ENCODE measurements at places on chromosomes 6 and 20. TPM values are rescaled to one million over a fixed set of nuclear protein-coding genes. Genes with fewer than 3 reads are reported as not detected.

DNA sequence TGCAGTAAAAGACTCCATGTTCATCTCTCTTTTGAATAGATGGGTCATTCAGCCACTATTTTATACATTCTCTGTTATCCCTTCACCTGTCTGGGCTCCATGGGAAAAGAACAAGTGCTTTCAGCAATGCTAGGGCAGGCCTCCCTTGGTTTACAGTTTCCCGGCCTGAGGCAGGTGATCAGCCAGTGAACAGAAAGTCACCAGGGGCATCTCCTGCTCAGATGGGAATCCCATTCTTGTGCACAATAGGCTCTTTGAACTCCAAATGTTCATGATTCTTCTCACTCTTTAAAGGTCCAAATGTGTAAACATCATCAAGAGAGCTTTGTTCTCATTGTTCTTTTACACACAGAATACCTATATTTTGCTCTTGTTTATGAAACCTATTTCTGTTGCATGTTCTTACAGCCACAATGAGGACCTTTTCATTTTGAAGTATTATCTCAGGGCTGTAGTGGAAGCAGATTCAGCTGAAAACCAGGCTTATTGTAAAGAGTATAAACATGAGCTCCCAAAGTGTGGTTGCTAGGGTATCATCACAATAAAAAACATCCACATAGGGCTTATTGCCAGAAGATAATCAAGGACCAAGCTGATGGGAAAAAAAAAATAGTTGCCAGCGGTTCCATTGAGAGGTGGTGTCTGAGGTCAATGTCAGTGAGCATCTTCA is 267.1 kb upstream of the SGK1 start:
- DNase-seq, result no peak

- DNase-seq, result no peak
Observed at GRCh38 chr6:67009818-67010217, 1302.8 kb upstream of the EYS start.

- DNase-seq, result no peak
Observed at GRCh38 chr6:14929291-14929690, 316.6 kb upstream of the JARID2 start.

DNA sequence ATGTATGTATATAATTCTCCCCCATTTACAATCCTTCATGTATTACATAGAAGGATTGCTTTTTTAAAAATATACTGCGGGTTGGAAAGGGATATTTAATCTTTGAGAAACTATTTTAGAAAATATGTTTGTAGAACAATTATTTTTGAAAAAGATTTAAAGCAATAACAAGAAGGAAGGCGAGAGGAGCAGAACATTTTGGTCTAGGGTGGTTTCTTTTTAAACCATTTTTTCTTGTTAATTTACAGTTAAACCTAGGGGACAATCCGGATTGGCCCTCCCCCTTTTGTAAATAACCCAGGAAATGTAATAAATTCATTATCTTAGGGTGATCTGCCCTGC is 3.6 kb downstream of the FOXC1 start:
- DNase-seq, result no peak

The SLC22A2 gene
- total RNA-seq, result not detected

- no peak for DNase-seq
Observed at GRCh38 chr6:47016261-47016660, 25.9 kb downstream of the ADGRF1 start.

The COL9A3 gene
- not detected for total RNA-seq

GRCh38 chr6:96520171-96521115 is 1.2 kb upstream of the UFL1 start:
- DNase-seq, result no peak

DNA sequence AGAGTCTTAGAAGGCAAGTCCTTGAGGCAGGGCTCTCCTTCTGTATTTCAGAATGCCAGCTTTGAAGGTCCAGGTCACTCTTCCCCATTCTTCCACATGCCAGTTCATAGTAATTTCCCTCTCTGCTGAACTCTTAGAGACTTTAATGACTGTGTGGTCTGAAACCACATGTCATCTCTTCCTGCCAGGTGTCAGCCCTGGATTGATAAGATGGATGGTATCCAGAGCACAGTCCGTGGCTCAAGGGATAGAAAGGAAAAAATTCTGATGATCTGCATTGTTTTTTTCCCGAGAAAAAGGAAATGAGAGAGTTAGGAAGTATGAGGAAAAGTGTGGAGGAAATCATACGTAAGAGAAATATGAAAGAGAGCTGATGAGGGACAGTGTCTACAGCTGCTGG is 250.9 kb downstream of the TPBG start:
- no peak for DNase-seq

DNA sequence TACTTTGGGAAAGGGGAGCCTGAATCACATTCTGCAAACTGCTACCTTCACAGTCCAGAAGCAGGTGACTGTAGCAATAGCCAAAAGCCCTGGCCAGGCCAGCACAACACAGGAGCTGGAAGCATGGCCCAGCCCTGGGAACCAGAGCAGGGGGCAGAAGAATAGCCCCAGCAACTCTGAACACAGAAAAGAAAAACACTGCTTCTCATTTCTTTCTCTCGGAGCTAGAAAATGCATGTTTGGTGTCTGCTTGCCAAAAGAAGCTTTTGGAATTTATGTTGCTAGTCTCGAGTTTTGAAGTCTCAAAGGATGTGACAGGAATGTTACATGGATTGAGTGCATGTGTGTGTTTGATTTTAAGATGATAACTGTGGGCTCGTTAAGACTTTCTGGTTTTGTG is 79.8 kb upstream of the SCAF8 start:
- DNase-seq, result no peak

The LSM2 gene
- 29.2 TPM for total RNA-seq

DNA sequence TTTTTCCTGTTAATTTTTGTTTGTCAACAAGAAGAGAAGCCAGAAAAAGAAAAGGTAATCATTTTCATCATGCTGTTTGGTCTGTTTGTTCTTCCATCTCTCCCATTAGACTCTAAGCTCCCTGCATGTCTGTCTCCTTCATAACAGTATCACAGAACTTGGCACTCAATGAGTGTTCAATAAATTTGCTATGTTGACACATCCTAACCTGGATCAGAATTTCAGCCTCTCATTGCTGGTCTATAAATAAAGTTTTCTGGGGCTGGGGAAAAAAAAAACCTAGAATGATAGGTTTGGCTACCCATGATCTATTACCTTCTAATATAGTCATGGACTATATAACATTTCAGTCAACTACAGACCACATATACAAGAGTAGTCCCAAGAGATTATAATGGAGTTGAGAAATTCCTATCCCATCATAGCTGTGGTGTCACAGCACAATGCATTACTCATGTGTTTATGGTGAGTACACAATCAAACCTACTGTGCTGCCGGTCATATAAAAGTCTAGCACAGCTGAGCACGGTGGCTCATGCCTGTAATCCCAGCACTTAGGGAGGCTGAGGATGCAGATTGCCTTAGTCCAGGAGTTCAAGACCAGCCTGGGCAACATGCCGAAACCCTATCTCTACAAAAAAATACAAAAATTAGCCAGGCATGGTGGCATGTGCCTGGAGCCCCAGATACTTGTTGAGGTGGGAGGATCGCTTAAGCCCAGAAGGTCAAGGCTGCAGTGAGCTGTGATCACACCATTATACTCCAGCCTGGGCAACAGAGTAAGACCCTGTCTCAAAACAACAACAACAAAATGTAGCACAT is 5.9 kb downstream of the NUDT3 start:
- DNase-seq, result no peak

The EDN1 gene
- 1.4 TPM for total RNA-seq

- no peak for DNase-seq
Observed at GRCh38 chr20:50353289-50353961, 156.8 kb upstream of the PTPN1 start.

DNA sequence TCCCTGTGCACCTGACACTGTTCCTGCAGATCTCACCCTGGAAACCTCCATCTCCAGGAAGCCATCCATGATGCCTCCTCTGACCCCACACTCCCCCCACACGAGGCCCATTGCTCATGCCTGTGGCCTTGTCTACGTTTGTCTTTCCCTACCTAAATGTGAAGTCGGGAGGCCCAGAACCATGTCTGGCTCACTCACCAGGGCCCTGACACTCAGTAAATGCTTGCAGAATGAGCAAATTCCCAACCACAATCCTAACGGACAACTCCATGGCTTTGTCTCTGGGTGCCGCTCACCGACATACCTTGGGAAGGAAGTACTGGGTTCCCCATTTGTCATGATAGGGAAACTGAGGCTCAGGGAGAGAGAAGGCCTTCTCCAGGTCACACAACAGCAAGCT is 7.3 kb downstream of the PEDS1 start:
- DNase-seq, result no peak

The ARFGEF3 gene
- total RNA-seq, result 0.15 TPM

The ANGPT4 gene
- total RNA-seq, result not detected

DNA sequence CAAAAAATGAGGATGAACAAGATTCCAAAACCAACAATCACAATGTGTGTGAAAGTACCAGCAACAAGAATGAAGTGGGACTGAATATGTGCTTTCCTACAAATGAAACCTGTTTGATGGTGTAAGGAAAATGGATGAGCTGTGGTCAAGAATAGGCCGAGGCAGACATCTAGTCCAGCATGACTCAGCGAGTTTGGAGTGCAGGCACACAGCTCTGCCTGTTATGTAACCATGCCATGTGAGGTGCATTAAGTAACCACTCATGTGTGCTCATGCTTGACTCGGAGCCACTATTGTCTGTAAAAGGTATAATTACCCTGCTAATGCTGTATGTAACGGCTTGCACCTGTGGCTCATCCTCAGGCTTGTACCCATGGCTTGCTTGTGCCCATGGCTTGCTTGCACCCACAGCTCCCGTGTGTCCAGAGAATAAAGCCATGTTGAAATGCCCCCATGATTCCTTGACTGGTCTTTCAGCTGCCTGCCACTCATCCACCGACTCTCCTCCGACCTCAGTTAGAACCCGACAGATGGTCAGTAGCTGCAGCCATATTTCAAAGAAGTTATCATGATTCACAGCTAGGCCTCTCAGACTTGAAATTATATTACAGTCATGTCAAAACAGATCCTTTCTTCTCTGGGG is 98.7 kb downstream of the BACH2 start:
- DNase-seq, result no peak

GRCh38 chr6:142695016-142695415 is 250.0 kb downstream of the HIVEP2 start:
- no peak for DNase-seq

DNA sequence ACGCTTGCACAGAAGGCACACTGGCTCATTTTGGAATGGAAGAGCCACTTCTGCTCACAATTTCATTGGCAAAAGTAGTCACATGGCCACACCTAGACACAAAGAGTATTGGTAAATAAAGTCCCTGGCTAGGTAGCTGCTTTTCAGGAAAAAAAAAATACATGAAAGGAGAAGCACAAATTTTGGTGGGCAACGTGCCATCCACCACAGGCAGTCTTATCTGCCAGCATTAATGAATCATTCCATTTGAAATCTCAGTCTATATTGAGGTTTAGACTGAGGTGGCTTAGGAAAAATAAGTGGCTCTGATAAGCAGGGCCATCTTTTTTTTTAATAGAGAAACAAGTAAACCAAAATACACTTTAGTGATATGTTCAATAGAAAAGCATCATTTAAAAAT is 44.3 kb downstream of the ADGRB3 start:
- DNase-seq, result no peak

The IPCEF1 gene
- 114 TPM for total RNA-seq

DNA sequence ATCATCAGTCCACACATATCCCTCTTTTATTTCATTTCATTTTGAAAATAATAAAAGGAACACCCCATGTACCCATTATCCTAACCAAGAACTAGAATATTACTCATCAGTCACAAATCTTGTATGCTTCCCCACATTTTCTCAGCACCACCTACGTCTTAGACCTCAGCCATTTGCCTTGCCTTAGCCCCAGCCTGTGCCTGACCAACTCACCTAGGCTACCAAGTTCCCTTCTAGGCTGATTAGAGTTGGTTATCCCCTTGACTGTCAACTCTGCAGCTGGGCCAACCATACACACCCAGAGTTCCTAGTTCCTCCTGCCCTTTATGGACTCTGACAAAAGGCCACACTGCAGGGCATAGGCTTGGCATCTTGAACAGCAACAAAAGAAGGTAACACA is 33.4 kb upstream of the IPCEF1 start:
- no peak for DNase-seq

The PRPH2 gene
- not detected for total RNA-seq

The MAS1 gene
- not detected for total RNA-seq

DNA sequence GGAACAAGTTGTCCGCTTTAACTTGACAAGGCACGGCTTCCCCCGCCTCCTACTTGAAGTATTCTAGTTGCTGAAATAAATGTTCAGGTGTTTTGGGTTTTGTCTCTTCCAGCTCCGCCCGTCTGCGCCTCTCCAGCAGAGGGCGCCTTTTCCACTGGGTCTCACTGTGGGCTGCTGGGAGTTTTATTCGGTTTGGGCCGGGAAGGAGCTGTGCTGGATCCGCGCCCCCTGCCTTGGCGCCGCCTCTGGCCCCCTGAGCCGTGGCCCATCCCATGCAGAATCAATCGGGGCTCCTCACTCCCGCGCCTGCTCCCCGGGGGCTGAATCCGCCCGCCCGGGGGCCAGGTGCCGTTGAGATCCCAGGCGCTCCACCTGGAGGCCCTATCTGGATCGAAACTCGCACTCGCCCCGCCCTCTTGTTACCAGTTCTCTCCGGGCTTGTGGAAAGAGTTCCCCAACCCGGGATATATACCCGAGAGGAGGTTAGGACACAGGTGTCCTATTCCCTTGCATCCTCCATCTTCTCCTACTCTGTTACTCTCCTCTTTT is 51.0 kb upstream of the TCF21 start:
- DNase-seq, result peak; percentile 50

The RXRB gene
- 50.3 TPM for total RNA-seq

DNA sequence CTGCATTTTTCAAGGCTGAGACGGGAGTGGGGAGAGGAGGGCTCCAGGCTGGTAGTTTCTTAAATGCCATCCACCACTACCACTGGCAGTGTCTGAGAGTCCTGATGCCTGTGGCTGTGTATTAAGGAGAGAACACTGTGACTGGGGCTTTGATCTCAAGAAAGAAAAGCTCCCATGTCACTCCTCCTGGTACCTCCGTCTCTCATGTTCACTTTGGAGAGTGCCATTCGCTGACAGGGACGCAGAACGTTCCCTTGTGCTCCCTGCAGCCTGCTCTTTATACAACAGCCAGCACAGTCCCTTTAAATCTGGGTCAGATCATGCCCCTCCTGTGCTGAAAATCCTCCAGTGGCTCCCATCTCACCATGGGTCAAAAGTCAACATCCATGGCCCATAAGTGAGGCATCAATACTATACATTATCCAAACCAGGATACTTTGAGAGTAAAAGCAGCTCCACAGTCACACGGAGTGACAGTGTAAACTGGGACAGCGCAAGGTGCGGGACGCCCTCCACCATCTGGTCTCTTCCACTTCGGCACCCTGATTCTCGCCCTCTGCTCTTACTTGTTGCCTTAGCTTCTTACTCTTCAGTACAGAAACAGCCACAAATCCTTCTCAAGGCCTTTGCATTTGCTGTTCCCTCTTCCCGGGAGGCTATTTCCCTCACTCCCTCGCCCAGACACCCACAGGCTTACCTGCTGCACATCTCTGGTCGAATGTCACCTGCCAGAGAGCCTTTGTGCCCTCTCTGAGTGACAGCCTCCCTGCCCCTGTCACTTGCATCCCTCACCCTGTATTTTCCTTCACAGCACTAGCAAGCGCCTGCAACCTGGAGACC is 20.0 kb downstream of the PDYN start:
- no peak for DNase-seq
